Heart right ventricle (tissue), 16 donors: ENCODE measurements at places on chromosomes 6 and 20.

- no peak for DNase-seq
Measured at GRCh38 chr6:159093609-159094443, 49.0 kb upstream of the TAGAP start.

DNA sequence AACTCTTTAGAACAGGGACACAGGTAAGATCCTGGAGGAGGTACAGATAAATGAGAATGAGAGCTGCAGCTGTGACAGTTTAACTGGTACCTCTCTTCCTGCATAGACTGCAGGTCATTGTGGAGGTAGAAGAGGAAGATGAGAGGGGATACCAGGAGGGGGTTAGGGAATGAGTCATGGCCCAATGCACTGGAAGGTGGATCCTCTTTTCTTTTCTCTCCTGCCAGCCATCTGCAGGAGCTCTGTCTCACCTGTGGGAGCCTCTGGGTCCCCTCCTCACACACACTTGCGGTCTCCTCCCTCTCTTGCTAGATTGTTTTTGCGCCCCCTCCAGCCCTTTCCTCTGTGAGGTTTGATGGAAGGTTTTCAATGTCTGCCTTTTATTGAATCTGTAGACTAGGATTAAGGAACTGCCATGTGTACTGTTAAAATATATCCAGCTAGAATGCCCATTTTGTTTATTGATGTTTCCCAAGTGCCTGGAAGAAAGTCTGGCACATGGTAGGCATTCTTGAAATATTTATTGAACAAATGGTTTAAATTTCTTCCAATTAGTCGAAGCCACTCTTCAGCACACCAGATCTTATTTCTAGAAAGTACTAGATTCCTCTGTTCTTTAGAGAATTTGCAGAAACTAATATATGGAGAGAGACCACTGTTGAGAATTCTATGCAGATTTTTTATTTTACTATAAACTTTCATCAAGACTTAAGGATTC is 13.0 kb downstream of the C6orf163 start:
- DNase-seq: no peak

- DNase-seq: no peak
Measured at GRCh38 chr6:97110149-97110548, 172.9 kb downstream of the MMS22L start.

GRCh38 chr6:34723203-34723602 is 26.6 kb upstream of the ILRUN start:
- DNase-seq: no peak

DNA sequence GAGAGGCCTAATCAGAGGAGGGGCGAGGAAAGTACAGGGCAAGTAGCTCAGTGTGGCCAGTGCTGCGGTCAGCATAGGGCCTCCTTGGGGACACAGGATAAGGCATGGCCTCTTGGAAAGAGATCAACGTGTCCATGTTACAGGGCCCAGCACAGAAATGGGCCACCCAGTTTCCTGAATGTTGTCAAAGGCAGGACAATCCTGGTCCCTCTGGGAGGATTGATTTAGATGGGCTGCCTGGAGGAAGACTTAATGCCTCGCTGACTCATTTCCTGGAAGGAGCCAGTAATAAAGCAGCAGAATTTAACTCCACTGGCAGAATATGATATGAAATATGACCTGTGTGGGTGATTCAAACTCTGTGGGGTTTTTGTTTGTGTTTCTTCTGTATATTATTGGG is 16.6 kb downstream of the DDO start:
- DNase-seq: no peak

DNA sequence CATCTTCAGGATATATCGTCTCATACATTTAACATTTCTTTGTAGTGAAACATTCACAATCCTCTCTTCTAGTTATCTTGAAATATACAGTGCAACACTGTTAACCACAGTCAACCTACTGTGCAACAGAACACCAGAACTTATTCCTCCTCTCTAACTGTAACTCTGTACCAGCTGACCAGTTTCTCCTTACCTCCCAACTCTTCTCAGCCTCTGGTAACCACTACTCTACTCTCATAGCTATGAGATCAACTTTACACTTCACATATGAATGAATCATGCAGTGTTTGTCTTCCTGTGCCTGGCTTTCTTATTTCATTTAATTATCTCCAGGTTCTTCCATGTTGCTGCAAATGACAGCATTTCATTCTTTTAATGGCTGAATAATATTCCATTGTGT is 337.6 kb downstream of the BTBD9 start:
- DNase-seq: no peak

- no peak for DNase-seq
Measured at GRCh38 chr20:61288331-61288784, 36.3 kb downstream of the CDH4 start.

DNA sequence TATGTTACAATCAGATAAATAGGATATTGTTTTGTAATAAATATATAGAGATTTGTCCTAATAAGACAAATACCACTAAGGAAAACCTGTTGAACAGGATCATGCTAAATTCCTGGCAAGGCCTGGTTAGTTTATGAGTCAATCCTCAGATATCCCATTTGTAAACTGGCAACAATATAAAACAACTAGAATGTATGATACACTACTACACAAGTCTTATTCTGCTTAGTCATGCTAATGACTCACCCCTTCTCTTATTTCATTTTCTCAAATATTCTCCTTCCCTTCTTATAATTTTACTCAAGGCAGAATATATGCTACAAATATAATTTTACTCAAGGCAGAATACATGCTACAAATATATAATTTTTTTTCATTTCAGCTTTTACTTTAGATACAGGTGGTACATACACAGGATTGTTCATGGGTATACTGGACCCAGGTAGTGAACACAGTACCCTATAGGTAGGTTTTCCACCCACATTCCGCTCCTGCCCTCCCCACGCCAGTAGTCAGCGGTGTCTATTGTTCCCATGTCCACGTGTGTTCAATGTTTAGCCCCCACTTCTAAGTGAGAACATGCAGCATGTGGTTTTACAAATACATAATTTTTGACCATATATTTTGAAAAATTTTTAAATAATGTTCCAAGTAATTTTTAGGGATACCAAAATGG is 6.3 kb downstream of the OSER1 start:
- DNase-seq: no peak

GRCh38 chr6:79184086-79184485 is 50.4 kb downstream of the HMGN3 start:
- DNase-seq: no peak

DNA sequence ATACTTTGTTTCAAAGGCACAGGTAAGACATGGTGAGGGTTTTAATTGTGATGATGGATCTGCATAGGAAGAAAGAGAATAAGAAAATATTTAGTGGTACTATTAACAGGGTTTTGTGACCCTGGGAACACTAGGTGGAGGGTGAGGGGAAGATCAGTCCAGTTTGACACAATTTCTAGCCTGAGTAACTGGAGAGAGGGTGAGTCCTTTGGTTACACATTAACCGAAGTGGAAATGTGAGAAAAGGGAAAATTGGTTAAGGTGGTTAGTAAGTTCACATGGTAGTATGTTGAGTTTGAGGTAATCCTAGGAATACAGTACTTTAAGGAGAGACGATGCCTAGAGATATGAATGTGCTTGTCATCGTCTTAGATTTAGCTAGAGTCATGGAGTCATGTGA is 54.8 kb upstream of the POU3F2 start:
- no peak for DNase-seq

DNA sequence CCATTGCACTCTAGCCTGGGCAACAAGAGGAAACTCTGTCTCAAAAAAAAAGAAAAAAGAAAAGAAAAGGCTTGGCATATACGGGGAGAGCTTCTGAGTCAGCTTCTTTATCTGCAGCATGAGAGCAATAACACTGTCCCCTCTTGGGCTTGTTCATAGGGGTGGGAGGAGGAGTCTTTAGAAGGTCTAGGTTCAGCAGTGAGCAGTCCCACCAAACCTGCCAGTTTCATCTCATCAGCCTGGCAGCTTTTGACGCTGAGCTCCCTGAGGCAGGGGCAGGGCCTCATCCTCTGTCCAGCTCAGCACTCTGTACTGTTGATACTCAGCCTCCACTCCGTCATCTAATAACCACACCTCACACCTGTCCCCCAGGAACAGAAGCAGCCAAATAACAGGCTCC is 5.6 kb upstream of the C6orf132 start:
- DNase-seq: no peak

DNA sequence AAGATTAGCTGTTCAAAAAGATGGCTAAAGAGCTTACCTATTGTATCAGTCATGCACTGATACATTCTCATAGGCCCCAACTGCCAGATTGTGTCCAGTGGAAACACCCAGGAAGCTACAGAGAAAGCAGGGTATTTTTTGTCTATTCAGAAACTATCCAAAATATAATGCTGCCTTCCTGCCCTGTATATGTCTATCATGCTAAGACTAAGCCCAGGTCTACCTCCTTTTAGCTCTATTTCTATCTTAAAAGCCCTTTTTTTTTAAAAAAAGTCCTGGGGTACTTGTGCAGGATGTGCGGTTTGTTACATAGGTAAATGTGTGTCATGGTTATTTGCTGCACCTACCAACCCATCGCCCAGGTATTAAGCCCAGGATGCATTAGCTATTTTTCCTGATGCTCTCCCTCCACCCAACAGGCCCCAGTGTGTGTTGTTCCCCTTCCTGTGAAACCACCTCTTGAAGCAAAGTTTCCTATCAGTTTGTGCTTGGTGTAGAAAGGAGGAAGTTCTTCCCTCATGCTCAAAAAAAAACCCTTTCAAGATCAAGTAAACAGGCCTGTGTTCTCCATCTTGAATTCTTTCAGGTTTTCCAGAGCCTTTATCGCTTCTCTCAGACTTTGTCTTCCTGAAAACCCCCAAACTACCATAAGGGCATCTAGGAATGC is 514 bp downstream of the DEFB129 start:
- no peak for DNase-seq

DNA sequence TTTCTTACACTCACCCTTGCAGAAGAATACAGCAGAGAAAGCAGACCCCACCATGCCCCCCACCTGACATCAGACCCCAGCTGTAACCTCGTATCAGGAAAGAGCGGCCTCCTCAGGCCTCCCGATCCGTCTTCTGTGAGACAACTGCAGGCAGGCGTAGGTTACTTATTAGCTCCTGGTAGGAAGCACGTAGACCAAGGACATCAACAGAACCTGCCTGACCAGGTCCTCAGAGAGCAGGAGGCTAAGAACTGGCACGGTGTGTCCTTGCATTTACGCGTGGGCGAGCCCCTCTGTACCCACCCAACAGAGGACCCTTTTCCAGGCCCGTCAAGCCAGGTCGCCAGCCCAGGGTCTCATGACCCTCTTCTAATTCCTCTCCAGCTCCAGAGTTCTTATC is 51.0 kb downstream of the ABHD12 start:
- no peak for DNase-seq

DNA sequence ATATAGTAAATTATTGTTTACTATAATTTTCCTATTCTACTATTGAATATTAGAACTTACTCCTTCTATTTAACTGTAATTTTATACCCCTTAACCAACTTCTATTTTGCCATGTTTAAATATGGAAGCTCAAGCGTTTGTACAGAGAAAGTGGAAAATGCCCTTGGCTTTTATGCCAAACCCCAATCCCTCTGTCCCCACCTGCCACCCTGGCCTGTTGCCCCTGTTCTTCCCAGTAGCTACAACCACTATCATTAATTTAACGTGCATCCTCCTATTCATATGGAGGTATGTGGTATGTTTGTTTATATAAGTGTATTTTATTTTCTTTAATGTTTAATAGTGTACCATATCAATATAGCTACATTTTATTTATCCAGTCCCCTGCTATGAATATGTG is 58.1 kb downstream of the ASXL1 start:
- DNase-seq: no peak

GRCh38 chr6:89269252-89269651 is 45.8 kb downstream of the GABRR2 start:
- DNase-seq: no peak

DNA sequence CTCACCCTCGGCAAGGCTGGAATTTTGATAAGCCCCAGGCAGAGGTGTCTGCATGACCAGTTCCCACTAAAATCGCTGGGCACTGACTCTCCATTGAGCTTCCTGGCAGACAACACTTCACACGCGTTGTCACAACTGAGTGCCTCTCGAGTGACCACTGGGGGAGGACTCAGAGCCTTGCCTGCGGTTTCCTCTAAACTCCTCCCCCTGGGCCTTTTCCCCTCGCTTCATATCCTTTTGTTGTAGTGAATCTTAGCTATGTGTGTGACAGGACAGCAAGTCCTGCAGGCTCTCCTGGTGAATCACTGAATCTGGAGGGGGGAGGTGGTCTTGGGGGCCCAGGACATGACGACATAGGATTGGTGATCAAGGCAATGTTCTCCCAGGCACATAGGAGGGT is 670.8 kb downstream of the PRKN start:
- DNase-seq: no peak

- no peak for DNase-seq
Measured at GRCh38 chr6:133468591-133468990, 227.4 kb downstream of the EYA4 start.

- no peak for DNase-seq
Measured at GRCh38 chr20:53412577-53413185, 181.0 kb downstream of the ZNF217 start.

DNA sequence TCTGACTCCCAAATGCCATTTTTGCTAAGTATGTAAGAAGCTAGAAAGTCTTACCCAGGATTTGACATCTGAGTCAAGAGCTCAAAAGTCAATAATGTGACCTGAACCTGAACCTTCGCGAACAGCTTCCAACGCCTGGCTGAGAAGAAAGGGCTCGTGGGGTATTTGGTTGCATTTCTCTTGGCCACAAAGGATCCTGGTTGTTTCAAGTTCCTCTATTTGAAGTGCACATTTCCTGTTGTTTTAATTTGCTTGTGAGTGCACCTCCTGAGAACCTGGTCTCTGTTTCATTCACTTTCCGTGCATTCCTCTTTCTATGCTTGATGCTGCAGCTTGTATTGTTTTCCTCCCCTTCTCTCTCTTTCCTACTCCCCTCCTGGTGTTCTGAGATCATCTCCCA is 212.5 kb downstream of the FOXA2 start:
- no peak for DNase-seq

DNA sequence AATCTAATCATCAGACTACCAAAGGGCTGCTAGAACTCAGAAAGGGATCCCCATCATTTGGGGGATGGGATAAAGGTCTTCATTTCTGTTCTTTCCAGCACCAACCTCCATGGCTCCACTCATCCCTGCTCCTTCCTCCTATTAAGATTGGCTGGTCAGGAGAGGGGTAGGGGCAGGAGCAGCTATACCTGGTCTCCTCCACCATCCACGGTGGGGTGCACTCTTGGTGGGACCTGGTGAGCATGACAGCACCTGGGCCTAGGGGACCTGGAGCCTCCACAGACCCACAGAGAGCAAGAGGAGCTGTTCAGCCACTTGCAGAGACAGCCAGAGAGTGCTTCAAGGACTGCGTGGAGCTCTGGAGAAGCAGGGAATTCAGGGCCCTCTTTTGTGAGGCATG is 6.1 kb upstream of the ULBP2 start:
- DNase-seq: no peak

GRCh38 chr6:137880746-137881521 is 13.9 kb downstream of the TNFAIP3 start:
- peak; percentile 38 for DNase-seq
